Smooth muscle cell of trachea (primary cell): ENCODE measurements at places on chromosomes 7 and 10. TPM values are rescaled to one million over a fixed set of nuclear protein-coding genes. Genes with fewer than 3 reads are reported as not detected.

SERPINE1 gene
- total RNA-seq: 123 and 260 TPM in 2 replicates

NAT16 gene
- not detected in 2 replicates for total RNA-seq

PON3 gene
- not detected in 2 replicates for total RNA-seq

GPR146 gene
- total RNA-seq: 1.2 and 5.0 TPM in 2 replicates

ASZ1 gene
- not detected in 2 replicates for total RNA-seq

MMD2 gene
- not detected in 2 replicates for total RNA-seq

PVRIG gene
- total RNA-seq: 0.17 TPM in 1 of 2 replicates, not detected in the other

MXI1 gene
- 13.8 and 40.7 TPM in 2 replicates for total RNA-seq

PLCE1 gene
- total RNA-seq: 2.3 and 3.5 TPM in 2 replicates

IKZF1 gene
- not detected in 2 replicates for total RNA-seq

TRIM50 gene
- not detected in 2 replicates for total RNA-seq

CUZD1 gene
- 0.58 and 0.66 TPM in 2 replicates for total RNA-seq

MCM10 gene
- 0.99 and 6.0 TPM in 2 replicates for total RNA-seq

CALML3 gene
- not detected in 2 replicates for total RNA-seq

WDFY4 gene
- total RNA-seq: under 0.01 TPM in 1 of 2 replicates, not detected in the other

VPS50 gene
- total RNA-seq: 33.1 and 42.3 TPM in 2 replicates

PFKP gene
- total RNA-seq: 164 and 204 TPM in 2 replicates

RGS10 gene
- total RNA-seq: 55.7 and 58.5 TPM in 2 replicates

SYPL1 gene
- 64.5 and 101 TPM in 2 replicates for total RNA-seq

CXCL12 gene
- total RNA-seq: 42.0 and 133 TPM in 2 replicates

PDE1C gene
- 0.29 and 0.50 TPM in 2 replicates for total RNA-seq

ANKRD1 gene
- 0.17 and 2.6 TPM in 2 replicates for total RNA-seq

TFR2 gene
- total RNA-seq: 0.33 TPM in 1 of 2 replicates, not detected in the other

ARHGEF35 gene
- total RNA-seq: 2.3 and 2.8 TPM in 2 replicates

ZNF655 gene
- 69.0 and 79.3 TPM in 2 replicates for total RNA-seq
